ENCODE measurements at places on chromosomes 3 and 15.

DNA sequence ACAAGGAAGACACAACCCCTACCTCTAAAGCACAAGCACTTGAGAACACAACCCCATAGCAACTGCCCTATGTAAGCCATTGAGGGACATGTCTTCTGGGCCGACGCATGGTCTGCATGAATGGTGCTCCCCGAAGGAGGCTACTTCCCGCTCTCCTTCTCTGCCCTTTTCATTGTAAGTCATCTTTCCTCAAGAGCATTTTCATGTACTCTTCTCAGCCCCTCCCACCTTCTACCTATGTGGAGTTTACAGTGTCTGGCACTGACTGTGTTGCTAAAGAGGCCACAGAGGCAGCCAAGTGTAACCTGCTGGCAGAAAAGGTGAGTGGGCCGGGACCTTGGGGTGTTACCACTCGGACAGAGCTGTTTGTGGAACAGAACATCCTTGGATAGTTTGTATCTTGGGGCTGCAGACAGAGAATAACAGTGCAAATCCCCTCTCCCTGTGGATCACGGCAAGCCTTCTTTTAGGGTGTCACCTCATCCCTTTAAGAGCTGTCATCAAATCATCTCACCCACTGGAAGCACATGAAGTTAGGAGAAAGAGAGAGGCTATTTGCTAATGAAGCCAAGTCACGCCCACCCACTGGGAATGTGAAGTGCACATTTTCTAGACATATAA lies 5.6 kb downstream of the AHSG start:
- no peak for DNase-seq

- no peak for DNase-seq
These were observed 588.7 kb downstream of the TUSC7 start for GRCh38 chr3:117298273-117298672.

DNA sequence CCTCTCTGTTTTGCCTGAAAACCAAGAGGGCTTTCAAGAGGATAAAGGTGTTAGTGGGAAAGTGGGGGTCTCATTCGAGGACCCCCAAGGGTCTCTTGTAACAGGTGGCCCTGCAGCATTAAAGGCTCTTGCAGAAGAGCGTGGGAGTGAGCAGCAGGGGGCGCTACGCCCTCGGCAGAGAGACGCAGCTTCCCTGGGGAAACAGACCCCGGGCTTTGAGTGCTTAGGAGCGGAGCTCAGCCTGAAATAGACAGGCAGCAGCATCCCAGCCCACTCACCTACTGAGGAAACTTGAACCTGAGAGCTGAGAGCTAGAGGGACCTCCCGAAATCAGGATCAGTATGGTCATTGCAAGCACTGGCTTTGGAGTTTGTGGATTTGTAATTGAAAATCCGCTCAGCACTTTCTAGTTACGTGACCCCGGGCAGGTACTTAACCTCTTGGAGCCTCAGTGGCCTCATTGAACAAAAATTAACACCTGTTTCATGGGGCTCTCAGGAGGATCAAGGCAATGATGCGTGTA lies 25.7 kb downstream of the RPLP1 start:
- DNase-seq, result peak; percentile 35

GRCh38 chr3:116318370-116318769 lies 126.9 kb downstream of the LSAMP start:
- no peak for DNase-seq

GRCh38 chr3:167930453-167930852 lies 165.3 kb downstream of the GOLIM4 start:
- DNase-seq, result no peak

GRCh38 chr15:71245588-71245987 lies 130.3 kb downstream of the THSD4 start:
- DNase-seq, result no peak

All from pons (tissue), 1 donor.